ENCODE measurements at places on chromosomes 13 and 19.

DNA sequence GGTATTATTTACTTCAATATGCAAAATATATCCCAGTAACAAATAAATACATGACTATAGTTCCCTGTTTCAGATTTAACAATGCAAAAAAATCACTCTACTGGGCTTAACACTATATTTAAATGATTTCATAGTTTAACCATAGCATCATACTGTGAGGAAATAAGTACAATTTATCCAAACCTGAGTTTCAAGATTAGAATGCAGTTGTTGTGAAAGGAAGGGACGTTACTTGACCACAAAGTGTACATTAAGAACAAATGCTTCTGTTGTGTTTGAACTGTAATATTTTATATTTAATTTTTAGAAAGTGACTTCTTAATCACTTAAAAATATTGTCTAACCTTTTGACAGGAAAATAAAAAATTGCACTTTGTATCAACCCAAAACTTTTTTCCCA, 1747.9 kb upstream of the SPRY2 start:
- no peak for DNase-seq

- no peak for DNase-seq
Observed at GRCh38 chr19:2123682-2124387, 27.1 kb downstream of the IZUMO4 start.

DNA sequence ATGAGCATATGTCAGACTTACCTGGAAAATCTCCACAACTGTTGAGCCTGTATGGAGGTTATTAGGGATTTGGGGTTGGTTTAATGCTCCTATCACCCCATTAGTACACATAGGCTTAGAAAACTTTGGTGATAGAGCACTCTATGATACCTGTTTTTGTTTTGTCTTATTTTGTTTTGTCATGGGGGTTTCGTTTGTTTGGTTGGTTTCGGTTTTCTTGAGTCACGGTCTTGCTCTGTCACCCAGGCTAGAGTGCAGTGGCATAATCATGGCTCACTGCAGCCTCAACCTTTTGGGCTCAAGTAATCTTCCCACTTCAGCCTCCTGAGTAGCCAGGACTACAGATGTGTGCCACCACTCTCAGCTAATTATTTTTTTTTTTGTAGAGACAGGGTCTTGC, 70.0 kb downstream of the MZT1 start:
- DNase-seq: no peak

GRCh38 chr19:34082289-34083077, 89.8 kb upstream of the LSM14A start:
- DNase-seq: no peak

- DNase-seq: no peak
Observed at GRCh38 chr13:50576156-50576555, 267.3 kb downstream of the DLEU7 start.

- DNase-seq: no peak
Observed at GRCh38 chr19:7099597-7099921, 30.1 kb downstream of the ZNF557 start.

DNA sequence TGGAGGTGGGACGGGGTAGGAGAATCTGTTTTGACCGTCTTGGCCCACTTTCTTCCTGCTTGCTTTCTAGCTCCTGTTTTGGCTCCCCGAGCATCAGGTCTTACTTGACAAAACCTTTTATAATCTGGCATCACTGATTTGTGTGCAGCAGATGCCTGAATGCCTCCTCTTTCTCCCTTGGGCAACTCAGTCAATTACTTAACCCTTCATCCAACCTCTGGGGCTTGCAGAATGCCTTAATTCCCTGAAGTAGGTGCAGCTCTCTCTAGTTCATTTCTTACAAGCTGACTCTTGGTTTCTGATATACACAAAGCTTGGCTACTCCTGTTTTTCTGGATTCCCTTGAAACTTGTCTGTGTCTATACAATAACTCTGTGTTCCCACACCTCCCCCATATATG, 5.7 kb upstream of the NUP58 start:
- no peak for DNase-seq

- no peak for DNase-seq
Observed at GRCh38 chr13:51811920-51812451, 8.0 kb upstream of the DHRS12 start.

DNA sequence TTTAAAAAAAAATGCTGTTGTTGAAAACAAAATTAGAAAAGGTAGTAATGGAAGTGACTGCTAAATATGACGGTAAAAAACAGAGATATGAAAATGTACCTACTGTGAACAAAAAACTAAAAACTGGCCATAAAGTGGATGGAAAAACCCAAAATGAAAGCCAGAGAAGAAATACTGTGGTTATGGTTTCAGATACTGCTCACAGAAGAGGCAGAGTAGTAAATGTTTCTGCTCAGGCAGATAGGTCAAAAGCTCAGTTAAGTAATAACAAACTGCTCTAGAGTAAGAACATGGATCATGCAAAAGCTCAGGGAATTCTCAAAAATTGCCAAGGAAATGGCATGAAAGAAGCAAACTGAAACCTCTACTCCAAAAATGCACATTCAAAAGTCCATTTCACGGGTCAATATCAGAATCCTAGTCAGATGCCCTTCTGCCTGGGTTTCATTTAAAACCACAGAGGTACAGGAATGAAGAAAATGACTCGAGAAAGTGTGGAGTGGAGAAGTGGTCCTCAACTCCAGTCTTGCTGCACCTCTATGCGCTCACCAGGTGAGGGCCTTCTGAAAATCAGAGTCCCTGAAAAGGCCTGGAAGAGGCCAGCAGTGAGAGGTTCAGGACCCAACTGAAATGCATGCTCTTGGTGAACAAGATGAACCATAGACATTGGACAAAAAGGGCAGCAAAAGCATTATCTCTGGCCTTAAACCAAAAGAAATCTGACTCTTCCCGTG, 315.0 kb upstream of the SPRY2 start:
- no peak for DNase-seq

GRCh38 chr13:59946944-59947343, 216.8 kb downstream of the DIAPH3 start:
- no peak for DNase-seq

DNA sequence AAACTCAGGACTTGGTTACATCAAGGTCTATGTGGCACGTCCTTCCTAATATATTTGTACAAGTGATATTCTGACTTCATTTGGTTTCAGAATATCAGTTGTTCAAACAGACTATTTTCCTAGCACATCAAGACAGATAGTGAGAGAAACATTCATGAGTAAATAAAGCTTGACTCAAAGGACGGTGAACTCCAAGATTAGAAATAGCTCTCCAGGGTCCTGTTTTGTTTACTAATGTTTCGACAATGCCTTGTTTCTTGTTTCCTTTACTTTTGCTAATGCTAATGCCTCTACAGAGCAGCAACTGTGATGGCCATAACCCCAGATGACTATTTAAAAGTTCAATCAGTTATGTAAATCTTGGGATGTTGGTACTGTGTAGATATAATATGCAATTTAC, 313.9 kb downstream of the KLF12 start:
- no peak for DNase-seq

DNA sequence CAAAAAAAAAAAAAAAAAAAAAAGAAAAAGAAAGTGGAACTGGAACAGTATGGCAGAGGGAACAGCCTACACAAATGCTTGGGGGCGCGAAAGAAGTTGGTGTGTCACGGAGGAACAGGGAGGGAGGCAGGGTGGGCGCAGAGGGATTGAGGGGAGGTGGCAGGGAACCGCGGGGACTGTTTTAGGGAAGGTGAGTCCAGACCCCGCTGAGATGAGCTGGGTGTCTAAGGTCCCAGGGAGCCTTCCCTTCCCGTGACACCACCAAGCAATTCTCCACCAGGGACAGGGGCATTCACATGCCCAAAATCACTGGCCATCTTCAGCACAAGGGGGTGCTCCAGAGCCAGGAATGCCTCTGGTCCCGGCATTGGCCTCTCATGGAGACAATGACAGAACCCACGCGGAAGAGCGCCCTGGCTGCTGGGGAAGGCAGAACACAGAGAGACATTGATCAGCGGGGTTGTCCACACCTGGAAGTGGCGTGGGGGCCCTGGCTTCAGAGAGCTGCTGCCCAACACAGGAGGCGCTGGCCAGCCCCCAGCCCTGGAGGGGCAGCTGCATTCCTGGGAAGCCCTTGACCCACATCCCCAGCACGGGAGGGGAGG, 6.9 kb downstream of the PEAK3 start:
- peak; percentile 44 for DNase-seq

- no peak for DNase-seq
Observed at GRCh38 chr19:51071095-51071405, 6.2 kb upstream of the KLK13 start.

GRCh38 chr13:55159765-55160164, 1981.0 kb upstream of the PRR20A start:
- no peak for DNase-seq

DNA sequence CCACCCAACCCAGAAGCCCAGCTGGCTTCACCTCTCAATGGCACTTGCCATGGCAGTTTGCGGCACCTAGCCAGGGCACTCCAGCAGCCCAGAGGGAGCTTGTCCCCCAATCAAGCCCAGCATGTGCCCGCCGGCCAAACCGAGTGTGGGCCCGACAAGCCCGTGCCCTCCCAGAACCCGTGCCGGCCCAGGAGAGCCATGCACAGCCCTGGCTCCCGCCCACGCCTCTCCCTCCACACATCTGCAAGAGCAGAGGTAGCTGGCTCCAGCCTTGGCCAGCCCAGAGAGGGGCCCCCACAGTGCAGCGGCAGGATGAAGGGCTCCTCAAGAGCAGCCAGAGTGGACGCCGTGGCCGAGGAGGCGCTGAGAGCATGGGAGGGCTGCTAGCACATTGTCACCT, 2278.0 kb upstream of the PCDH20 start:
- no peak for DNase-seq

DNA sequence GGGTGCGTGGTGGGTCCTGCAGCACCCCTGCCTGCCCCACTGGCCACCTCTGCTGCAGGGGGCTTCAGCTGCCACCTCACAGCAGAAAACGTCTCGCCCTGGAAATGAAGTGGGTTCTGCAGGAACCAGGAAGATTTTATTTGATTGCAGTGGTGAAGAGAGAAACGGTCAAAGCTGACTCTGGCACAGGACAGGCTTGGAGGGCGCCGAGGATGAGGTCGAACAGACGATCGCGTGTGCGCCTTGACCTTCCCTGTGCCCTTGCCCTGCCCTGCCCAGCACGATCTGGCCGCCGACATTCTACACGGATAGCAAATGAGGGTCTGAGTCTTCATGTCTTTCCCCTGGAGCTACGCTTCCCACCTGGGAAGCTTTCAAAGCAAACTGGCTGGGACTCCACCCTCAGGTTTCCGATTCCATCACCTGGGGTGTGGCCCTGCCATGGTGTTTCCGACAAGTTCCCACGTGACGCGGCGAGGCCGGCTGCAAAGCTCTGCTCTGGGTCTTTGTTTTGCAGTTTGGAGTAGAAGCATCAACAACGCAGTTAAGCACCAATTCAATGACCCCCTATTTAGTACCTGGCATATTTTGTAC, 50.3 kb upstream of the TUBGCP3 start:
- no peak for DNase-seq

GRCh38 chr19:8194528-8195267, 14.5 kb upstream of the CERS4 start:
- no peak for DNase-seq

Measured in RCC 7860 (cell line).